ENCODE measurements at places on chromosomes 3 and 15.

- DNase-seq, result peak; percentile 25
Measured at GRCh38 chr3:114745322-114746240, 401.5 kb downstream of the ZBTB20 start.

DNA sequence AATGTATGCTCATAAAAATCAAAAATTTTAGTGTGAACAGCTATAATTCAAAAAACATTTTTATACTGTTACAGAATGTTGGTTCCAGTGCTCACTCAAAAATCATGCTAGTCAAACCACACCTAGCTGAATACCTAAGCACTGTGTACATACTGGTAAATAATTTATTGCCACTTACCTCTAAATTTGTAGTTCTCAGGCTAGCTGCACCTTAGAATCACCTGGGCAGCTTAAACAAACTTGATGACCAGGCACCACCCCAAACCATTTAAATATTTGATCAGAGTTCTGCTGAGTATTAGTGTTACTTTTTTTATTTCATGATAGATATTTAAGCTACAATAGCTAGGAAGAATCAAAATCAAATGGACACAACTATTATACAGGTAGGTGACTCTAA is 32.3 kb upstream of the TMCO5A start:
- DNase-seq, result no peak

GRCh38 chr3:98331329-98331728 is 22.3 kb upstream of the OR5K4 start:
- DNase-seq, result no peak

DNA sequence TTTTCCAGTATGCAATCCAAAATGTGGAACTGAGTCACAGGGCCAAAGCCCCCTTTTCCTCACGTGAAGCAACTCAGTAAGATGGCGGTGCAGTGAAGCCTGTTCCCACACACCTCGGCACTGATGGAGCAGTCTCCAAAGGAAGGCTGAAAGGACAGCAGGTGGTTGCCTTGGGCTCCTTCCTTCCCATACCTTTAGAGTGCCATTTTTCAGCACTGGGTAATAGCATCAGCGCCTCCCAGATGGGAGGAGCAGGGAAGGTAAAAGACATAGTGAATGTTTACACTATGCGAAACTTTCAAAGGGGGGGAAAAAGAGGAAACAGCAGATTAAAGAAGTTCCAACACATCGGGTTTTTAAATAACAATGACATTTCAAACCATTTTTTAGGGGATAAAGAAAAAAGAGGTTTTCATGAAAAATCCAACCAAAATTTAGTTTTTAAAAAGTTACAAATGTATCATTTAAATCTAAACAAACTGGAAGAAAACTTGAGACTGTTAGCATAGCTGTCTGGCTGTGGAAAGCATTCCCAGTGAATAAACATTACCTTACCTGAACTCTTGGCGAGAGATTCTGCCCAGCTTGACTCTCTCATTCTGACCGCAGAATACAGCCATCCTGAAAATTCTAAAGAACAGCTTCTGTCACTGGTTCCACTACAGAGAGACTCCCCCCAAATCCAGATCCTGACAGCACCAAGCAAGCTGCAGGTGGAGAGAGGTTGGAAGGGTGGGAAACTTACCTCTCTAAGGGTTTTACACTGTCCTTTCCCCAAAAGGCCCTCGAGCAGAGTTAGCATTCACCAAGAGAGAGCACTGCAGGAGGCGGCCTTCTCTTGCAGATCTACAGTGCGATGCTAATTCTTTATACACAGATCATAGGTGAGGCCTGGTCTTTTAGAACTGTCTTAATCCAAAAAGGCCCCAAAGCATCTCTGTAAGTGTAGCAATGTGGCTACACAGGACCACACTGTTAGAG is 32.6 kb downstream of the ABCC5 start:
- DNase-seq, result no peak

GRCh38 chr15:90037511-90037860 is 36.4 kb downstream of the ZNF710 start:
- DNase-seq, result no peak

DNA sequence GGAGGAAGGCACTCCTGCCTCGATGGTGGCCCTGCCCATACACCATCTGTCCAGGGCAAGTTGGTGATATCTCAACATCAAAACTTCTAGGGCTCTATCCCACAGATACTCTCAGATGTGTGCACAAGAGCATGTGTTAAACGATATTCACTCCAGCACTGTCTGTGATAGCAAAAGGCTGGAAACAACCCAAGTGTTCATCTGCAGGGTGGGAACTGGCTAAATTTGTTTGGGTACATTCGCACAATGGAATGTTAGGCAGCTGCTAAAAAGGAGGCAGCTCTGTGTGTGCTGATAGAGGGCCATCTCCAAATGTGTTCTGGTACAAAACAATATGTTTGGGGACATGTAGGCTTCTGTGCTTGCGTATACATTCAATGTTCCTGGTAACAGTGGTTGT is 19.8 kb downstream of the IGDCC4 start:
- DNase-seq, result no peak

GRCh38 chr15:89307046-89307587 is 27.5 kb downstream of the POLG start:
- no peak for DNase-seq

DNA sequence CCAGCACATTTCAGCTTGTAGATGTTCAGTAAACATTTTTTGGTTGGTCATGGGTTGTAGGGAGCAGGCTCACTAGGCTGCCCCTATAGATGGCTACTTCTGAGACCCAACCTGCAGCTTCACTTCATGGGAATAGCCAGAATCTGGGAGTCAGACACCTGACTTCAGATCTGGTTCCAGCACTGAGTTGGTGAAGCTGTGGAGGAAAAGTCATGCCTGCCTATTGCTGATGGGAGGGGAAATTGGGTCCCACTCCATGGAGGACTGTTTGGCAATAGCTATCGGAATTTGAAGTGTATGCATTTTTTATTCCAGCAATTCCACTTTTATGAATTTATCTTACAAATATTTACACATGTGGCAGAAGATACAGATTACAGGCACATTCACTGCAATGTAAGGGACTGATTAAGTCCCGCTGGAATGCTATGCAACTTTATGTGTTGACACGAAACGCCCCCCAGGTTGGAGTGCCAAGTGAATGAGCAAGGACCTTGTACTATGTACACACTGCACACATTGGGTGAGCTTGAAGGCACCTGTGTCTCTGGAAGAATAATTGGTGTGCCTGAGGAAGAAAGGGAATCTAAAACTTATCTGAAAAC is 7.8 kb upstream of the CCR1 start:
- DNase-seq, result no peak

GRCh38 chr3:64539451-64540196 is 148.2 kb downstream of the ADAMTS9 start:
- DNase-seq, result no peak

- DNase-seq, result peak; percentile 90
Measured at GRCh38 chr3:181718987-181719911, 7.5 kb downstream of the SOX2 start.

DNA sequence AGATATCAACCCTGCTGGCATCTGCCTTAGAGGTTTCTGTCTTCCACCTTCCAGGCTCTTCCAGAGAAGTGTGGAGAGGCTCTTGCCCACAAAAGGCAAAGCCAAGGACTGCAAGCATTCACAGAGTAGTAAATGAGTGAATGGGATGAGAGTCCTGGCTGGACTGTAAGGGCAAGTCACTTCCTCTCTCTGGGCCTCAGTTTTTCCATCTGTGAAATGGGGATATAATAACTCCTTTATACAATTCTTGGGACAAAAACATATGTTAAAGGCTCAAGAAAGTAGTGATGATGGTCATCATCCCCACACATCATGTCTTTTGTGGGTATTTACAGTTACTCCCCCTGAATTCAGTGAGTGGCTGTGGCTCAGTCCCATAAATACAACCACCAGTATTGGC is 10.7 kb upstream of the FGD5 start:
- DNase-seq, result no peak

DNA sequence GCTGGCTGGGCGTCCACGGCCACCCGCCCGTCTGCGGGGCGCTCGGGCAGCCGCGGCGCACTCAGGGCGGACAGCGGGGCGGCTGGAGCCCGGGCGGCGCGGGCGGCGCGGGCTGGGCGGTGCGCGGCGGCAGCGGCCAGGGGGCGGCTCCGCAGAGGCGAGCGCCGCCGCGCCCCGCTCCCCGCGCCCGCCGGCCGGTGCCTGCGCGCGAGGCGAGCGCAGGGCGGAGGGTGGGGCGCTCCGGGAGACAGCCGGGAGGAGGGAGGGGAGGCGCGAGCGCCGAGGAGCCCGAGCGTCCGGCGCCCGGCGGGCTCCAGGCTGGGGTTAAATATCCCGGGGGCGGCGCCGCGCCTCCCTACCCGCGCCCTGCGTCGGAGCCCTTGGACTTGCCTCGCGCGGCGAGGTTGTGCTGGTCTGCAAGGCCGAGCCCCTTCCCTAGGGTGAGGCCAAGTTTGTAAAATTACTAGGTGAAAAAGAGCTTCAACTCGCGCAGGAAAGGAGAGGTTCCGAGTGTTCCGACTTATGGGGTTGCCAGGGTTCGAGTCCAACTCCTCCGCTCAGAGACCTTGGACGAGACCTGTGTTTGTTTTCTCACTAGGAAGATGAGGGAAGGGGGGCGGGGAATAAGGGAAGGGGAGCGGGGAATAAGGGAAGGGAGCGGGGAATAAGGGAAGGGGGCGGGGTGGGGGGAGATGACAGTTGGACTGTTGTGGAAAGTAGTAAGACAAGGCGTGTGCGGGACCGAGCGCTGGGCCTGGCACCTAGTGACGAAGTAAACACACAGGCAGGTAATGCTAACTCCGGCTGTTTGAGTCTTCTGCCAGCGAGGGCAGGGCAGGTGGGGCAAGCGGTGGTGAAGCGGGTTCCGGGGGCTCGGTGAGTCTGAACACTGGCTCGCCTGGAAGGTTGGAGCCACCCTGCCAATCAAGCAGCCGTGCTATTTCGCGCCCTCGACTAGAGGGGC is at the start of gene TNFAIP8L3:
Gene TNFAIP8L3 (minus strand): TSS at position 301 of the 964 bp plus-strand sequence. CDS start 311 bp downstream, outside the sequence.
- peak; percentile 85 for DNase-seq

DNA sequence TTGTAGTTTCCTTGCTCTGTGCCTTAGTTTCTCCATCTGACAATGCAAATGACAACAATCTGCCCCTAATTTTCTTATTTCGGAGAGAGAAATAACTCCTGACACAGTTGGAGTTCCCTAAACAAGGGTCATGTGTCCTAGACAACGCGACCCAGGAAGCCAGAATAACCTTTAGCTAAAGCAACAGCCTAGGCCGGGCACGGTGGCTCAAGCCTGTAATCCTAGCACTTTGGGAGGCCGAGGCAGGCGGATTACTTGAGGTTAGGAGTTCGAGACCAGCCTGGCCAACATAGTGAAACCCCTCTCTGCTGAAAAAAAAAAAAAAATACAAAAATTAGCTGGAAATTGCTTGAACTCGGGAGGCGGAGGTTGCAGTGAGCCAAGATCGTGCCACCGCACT is 49.9 kb downstream of the MCF2L2 start:
- no peak for DNase-seq

GRCh38 chr3:48135552-48136495 is 52.4 kb downstream of the CDC25A start:
- DNase-seq, result no peak

DNA sequence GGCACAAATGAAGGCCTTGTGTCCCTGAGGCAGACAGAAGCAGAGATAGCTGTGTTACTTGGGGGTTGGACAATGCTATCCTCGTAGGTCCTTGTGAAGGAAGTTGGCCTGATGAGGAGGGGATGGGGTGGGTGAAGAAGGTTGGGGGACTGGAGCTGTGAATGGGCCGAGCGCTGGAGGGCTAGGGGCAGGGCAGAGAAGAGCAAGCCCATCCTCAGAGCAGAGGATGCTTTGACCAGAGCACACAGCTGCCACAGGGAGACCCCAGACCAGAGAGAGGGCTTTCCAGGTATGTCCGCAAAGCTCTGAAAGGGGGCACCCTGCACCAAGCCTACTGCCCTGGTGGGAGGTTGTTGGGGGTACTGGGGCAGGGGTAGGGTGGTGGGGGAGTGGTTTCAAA is 5.7 kb upstream of the TBC1D2B start:
- no peak for DNase-seq

DNA sequence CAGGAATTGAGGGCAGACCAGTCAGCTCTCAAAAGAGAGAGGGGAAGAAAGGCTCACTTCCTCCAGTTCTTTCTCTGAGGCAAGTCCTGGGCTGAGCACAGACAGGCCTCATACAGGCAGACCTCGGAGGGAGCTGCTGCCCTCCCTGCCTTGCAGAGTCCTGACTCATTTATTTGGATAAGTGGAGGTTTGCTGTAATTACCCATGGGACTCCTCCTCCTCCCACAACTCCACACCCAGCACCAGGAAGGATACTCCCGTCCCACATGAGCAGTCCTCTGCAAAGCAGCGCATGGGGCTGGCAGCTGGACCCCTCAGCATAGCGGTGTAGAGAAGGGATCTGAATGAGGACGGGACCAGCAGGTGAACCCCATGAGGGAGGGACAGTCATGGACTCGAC is 13.4 kb upstream of the SCN10A start:
- DNase-seq, result peak; percentile 10

DNA sequence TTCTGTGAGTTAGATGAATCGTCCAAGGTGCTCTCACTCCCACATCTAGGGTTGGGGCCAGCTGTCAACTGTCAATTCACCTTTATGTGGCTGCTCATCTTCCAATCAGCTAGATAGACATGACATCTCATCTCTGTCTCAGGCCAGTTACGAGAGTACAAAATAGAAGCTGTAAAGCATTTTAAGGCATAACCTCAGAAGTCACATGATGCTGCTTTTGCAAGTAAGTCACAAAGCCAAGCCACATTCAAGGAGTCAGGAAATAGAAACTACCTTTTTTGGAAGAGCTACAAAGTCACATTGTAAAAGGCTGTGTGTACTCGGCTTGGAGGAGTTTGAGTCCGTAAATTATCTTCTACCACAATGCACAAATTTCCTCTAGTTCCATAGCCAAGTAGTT is 5.1 kb upstream of the CCR1 start:
- DNase-seq, result no peak

GRCh38 chr15:23828786-23829185 is 141.7 kb upstream of the NDN start:
- no peak for DNase-seq

GRCh38 chr3:185488465-185488864 is 10.4 kb downstream of the TMEM41A start:
- no peak for DNase-seq

GRCh38 chr3:172208586-172209332 is 169.4 kb downstream of the FNDC3B start:
- peak; percentile 29 for DNase-seq

DNA sequence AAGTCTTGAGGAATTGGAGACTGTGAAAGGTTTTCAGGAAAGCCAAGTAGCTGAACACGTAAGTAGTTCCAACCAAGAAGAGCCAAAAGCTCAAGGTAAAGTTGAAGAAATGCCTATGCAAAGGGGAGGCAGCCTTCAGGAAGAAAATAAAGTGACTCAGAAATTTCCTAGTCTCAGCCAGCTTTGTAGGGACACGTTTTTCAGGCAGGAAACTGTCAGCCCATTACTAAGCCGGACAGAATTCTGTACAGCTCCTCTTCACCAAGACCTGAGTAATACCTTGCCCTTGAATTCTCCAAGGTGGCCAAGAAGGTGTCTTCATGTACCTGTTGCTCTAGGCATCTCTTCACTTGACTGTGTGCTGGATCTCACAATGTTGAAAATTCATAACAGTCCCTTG is 48.6 kb downstream of the CDAN1 start:
- no peak for DNase-seq
